Activated CD4-positive, alpha-beta T cell treated with anti-CD3 and anti-CD28 coated beads for 1 hour (primary cell): ENCODE measurements at places on chromosomes 13 and 19.

DNA sequence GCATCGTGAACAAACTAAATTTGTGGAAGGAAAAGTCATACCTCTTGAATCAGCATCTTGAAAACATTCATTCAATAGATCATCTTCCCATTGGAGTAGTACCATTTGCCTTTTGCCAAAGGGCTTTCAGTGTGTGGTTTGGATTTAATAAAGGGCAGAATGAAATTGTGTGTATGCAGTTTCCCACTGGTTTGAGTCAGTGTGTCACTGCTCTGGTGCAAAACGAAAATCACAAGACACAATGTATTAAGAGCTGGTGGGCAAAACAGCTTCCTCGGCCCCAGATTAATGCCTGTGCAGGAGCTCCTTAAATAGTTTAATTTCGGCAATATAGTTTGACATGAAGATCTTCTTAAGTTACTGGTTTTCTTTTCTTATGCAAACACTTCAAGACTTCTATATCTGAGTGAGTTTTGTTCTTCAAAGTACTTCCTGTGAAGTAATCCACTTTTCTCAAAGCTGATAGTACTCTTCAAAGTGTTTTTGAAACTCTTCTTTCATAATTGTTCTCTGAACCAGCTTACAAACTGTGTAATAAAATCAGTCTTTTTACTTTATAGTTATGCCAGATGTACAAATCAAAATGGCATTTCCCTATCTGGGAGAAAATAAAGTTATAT, 32.1 kb downstream of the RASL11A start:
- no peak for DNase-seq

DNA sequence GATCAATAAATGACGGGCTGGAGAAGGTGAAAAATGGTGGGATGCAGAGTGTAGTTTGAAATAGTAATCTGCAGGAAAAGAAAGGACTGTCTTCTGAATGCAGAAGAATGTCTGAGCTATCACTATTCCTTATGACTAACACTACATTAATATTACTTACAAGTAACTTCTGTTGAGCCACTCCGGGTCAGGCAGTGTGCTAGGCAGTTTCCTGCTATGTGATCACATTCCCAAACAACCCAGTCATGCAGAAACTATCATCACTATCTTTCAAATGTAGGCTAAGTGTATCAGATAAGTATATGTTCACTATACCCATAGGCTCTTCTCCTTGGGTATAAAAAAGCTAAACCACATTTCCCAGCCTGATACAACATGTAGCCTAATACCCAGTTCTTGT, 6.6 kb downstream of the ZNF599 start:
- DNase-seq, result no peak

DNA sequence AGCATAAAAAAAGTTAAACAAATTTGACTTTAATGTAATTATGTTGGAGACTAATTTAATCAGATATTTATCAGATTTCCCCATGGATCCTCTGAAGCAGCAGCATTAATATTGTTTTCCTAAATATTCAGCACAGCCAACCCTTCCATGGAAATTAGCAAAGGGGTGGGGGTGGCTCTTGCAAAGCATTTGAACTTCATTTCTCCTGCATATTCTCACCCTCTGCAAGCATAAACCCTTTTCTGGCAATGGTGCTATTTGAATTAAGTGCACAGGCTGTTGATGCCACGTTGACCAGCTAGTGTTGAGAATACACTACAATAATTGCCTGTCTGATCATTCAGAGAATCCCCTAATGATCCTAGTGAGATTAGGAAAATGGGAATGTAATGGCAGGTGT, 488.1 kb upstream of the KLF12 start:
- no peak for DNase-seq

DNA sequence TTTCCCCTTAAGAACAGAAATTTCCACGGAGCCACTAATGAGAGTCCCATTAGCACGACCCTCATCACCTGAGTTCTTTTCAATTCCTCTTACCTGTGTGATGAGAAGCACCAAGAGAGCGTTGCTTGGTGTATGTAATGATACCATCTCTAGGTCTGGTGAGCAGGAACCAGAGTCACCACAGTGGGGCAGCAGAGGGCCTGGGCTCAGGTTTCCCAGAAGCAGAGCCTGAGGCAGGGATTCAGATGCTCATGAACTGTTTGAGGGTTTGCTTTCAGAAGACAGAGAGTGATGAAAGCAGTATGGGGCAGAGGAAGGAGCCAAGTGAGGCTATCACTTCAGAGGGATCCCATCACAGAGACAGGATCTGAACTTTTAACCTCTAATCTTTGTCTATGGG, 3.1 kb upstream of the PTPRH start:
- DNase-seq, result no peak

DNA sequence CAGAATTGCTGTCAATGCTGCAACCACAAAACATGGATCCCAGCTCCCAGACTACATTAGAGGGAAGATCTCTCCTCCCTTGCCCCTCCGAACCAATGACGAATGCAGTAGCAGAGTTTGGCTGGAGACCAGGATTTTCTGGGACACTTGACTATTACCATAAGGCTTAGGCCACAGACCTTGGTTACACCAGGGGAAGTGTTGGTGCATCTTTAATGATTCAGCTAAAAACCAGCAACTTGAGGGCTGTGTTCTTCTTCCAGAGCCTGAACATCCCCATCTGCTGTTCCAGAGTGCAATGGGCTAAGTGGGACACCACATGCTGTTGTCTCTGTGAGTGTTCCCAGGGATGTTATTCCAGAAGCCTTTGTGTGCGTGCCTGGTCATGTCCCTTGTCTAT, 528.2 kb downstream of the LMO7 start:
- no peak for DNase-seq

- DNase-seq, result no peak
Measured at GRCh38 chr19:4089400-4089908, 22.8 kb upstream of the ZBTB7A start.

DNA sequence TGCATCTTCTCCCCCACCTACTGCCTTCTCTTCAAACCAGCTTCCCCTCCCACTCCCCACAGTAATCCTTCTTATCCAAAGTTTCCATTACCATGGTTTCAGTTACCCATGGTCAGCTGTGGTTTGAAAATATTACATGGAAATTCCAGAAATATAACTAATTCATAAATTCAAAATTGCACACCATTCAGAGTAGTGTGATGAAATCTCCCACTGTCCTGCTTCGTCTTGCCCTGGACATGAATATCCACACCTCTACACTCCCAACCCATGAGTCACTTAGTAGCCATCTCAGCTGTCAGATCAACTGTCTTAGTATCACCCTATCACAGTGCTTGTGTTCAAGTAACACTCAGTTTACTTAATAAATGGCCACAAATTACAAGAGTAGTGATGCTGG, 3.8 kb upstream of the KCTD12 start:
- no peak for DNase-seq

DNA sequence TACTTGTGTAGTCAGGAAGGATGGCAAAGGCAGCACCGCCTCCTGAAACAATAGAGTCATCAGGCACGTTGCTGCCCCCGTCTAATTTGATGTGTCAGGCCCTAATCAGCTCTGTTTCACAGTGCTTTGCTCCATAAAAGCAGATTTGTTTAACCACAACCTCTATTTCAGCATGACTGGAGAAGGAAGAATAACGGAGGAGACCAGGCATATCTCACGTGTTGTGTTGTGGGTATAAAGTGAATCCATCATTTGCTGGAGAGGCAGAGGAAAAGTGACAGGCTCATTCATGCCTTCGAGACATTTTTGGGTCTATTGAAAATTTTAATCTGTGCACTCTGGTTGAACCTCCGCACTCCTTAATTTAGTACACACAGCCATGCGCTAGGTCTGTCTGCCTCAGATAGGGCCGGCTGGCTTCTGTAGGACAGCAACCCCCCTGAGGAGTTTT, 940.4 kb upstream of the SLC10A2 start:
- DNase-seq, result no peak

DNA sequence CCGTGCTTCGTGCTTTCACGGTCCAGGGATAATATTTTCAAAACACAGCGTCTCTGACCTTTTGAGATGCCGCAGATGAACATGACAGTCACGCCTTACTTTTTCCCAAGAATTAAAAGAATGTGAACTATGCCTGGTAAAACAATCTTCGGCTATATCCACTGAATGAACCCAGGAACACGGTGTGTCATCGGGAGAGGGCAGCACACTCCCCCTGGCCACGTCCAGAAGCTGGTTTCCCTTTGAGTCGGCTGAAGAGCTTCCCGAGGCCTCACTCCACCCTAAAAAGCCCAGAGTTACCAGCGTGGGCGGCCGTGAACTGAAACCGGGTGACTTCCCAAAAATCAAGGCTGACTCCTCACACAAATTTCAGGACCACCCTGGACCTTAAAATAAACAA, 22.9 kb upstream of the SHISA2 start:
- DNase-seq, result no peak

DNA sequence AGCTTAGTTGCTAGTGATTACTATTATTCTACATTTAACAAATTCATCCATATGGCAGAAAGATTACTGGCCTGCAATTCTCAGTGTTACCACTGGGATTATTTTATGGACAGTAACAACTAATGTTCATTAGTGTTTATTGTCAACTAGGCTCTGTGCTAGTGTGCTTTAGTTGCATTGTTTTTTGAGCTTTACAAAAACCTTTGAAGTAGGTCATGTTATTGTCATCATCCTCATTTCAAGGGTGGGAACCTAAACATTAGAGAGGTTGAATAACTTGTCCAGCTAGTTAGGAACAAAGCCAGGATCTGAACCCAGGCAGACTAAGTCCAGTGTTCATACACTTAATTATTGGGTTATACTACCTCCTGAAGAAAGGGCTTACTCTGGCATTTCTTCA, 27.8 kb upstream of the TDRD3 start:
- no peak for DNase-seq

DNA sequence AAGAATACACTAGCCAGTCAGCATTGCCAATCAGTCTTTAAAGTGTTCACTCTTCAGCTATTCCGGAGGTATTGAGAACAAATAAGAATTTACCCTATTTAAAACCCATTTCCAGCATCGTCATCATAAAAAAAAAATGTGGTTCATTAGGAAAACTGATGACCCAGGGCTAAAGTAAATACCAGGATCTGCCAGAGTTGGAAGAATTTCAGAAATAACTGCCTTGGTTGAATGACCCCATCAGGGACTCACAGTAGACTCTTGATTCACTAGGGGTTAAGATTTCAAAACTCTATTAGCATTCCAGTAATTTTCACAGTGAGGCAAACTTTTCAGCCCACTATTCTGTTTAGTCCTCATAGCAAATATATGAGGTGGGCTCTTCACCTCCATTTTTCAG, 377.0 kb downstream of the ITGBL1 start:
- no peak for DNase-seq

- no peak for DNase-seq
Measured at GRCh38 chr19:30011051-30011578, 69.1 kb downstream of the URI1 start.

DNA sequence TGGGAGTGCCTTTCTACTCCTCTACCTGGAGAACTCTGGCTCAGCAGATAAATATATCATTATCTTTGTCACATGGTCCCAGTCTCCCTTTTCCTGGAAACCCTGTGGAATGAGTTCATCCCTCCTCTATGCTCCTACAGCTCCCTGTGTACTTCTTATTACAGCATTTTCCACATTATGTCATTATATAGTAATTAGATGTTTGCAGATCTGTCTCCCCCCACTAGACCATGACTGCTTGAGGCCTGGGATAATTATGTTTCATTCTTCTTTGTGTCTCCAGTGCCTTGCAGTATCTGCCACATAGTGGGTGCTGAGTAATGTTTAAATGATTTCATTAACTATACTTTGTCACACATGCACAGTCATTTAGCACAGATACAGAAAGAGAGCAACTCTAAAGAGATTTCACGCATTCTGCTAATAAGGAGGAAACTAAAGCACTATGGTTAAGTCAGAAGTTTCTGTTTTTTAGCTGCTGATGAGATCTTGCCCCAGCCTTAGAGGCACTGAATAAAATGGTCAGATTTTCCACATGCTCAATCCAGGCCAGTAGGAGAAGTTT, 66.1 kb upstream of the DIAPH3 start:
- no peak for DNase-seq

DNA sequence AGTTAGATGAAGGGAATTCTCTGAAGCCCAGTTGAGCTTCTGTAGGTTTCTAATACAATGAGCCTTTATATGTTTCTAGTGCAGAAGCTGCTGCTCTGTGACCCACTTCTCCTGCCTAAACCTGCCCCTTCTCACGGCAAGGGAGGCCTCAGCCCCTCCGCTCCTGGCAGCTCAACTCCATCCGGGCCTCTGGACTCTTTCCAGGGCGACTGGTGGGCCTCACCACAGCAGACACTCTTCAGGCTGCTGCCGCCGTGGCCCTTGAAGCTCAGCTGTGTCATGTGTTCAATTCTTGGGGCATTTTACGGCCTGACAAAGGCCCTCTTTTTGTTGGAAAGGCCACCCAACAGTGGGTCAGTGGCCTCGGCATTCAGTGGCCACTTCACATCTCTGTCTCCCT, 10.0 kb upstream of the C19orf33 start:
- DNase-seq, result no peak

DNA sequence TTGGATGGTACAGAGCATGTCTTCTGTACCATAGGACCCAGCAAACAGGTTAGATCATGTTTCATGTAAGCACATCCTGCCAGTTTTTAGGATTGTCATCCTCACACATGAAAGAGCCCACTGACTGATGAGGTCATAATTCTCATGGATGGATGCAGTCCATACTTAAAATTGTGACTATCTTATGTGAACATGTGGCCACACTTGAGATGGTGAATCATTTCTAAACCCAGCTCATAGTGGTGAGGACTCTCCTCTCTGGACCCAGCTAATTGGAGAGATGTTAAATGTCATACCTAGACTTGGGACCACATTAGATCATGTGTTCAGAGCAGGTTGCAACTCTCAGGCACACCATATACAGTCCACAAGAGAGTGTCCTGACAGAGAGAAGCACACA, 24.8 kb upstream of the ZNF254 start:
- no peak for DNase-seq

DNA sequence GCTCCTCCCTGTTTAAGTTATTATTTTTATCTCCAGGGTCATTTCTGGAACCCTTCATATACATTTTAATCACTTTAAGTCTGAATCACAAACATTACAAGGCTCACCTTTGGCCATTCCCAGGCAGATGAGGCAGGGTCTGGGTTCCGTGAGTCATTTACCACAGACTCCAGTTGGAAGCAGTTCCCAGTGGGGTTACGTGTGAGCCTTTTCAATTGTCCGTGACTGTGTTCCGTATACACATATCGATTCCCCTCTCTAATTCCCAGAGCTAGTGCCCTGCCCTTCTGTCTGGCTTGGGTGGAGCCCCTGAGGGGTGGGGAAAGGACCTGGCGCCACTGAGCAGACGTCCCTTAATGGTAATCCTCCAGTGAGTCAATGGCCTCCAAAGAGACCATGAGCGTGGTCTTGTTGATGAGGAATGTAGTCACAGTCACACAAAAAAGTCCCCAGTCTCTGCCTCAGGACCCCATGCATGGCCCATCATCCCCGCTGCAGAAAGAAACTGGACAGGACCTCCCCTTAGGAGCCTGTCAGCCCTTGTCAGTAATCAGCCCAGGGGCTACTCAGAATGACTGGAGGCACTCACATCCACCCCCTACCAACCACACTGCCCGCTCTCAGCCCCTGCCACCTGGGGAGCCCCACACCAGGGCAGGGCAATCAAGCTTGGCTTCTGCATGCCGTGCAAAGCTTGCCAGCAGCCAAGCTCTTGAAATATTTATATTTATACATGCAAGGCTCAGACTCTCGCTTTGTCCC, 144.4 kb downstream of the ZIC5 start:
- no peak for DNase-seq
